DMS79 (cell line): ENCODE measurements at places on chromosomes 11 and 22.

GRCh38 chr11:114237321-114238280, 58.6 kb upstream of the NNMT start:
- no peak for DNase-seq

GRCh38 chr22:30261134-30261533, 5.5 kb downstream of the OSM start:
- no peak for DNase-seq

GRCh38 chr11:63844836-63845235, 5.9 kb downstream of the MARK2 start:
- DNase-seq = no peak

GRCh38 chr22:25219948-25220442, 556 bp downstream of the CRYBB2 start:
- no peak for DNase-seq

DNA sequence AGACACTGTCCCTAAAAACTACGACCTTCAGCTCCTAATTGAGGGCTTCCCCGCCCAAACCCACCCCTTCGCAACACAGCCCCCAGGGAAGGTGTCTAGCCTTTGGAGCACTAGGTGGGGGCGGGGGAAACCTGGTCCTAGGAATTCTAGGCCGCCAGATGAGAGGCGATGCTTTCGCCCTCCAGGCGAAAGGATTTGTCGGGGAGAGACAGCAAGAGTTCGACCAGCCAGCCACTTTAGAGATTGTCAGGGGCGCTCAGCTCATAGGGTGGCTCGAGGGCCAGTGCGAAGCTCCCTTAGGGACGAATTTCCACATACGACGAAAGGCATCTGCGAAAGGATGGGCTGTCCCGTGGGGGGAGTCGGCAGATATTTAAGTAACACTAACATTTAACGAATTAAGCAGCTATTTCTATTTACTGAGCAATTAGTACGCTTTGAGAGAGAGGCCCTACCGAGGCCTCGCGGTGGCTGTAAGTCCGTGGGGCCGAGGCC, 5.3 kb downstream of the CD248 start:
- DNase-seq = no peak

DNA sequence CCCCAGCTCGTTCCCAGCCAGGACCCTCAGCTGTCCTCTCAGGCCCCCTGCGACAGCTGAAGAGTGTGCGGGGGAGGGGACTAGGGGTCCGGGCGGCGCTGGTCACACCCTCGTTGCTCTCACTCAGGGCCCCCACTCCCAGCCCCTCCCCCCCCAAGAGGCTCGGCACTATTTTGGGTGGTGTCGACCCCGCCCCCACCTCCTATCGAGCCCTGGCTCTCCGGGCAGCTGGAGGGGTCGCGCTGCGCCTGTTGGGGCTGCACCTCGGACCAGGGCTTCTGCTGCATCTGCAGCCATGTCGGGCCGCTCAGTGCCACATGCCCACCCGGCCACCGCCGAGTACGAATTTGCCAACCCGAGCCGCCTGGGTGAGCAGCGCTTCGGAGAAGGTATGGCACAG, at the start of gene HSPB2:
TSS of gene HSPB2 (plus strand) at position 200 of the 400 bp plus-strand sequence. CDS start at position 296, 96 bp downstream.
- DNase-seq = no peak

- DNase-seq = no peak
Measured at GRCh38 chr11:32729976-32730375, 64.5 kb downstream of the CCDC73 start.

DNA sequence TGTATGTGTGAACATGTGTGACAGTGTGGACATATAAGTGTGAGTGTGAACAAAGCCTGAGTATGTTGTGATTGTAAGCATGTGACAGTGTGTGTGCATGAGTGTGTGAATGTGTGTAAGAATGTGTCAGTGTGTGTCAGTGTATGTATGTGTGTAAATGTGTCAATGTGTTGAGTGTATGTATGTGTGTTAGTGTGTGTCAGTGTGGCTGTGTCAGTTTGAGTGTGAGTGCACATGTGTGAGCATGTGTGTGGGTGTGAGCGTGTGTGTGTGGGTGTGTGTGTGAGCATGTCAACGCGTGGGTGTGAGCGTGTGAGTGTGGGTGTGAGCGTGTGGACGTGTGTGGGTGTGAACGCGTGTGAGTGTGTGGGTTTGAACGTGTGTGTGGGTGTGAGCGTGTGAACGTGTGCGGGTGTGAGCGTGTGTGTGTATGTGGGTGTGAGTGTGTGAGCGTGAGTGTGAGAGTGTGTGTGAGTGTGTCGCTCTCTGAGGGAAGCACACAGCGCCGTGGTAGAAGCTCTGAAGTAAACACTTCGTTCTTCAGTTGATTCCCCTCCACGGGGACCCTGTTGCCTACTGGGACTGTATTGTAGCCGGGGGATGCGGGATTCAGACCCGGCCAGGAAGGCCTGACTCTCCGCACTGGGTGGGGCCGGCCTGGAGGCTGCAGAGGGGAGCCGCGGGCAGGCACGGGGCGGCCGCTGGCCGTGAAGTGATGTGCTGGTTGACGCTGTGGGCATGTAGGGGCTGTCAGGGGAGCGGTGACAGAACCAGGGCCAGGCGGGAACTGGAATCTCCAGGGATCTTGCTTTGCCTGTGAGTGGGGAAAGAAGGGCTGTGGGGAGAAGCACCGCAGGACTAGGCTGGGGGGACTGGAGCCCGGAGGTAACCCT, 21.1 kb downstream of the RPS6KA4 start:
- no peak for DNase-seq

DNA sequence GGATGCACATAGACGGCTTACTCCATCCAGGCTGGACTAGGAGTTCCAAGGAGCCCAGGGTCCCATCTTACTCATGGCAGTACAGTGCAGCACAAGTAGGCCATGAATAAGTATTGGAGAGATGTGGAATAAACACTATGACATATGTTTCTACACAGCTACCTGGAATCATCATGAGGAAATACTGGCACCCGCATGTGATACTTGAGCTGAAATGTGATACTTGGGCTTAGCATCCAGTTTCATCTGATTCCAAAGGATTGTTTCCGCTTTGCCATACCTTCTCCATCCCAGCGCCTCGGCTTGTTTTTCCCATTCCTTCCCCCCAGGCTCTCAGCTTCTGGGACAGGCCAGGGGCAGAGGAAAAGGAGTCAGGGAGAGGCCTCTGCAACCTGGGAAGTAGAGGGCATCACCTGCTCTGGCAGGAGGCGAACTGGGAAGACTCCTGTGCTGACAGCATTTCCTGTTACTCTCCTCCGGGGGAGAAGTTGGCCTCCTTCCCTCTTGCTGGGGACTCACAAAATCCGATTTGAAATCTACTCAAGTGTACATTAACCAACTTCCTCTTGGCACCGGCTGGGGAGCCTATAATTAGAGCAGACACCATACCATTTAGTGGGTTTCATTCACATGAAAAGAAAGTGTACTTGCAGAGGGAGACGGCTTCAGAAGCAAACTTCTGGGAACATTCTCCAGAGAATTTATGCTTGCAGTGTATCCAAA, 187.8 kb downstream of the MIAT start:
- DNase-seq = no peak

DNA sequence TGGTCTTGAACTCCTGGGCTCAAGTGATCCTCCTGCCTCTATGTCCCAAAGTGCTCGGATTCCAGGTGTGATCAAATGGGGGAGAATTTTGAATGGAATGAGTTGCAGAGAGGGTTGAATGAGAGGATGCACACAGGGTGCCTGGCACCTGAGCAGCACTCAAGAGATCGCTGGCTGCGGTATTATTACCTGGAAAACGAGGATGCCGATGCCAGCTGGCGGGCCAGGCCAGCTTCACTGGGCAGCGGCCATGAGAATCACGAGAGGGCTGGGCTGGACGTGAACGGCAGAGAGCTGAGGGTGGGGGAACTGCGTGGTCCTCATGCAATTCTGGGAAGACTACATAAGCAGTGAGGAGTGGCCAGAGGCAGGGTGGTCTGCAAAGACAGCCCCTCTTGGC, 2.9 kb downstream of the MGAT3 start:
- no peak for DNase-seq

DNA sequence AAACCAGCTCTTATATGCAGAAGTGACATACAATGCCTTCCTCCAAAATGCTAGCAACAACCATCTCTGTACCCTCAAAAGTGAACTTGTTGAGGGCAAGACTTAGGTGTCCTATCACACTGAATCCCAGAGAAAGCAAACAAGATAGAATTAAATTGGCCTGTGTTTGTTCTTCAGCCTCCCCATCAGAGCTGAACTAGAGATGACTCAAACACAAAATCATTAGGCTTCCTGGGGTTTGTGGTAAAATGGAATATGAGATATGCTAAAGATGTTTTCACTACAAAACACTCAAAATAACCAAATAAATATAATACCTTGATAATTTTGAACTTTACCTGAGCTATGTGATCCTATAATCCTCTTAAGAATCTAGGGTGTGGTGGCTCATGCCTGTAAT, 31.6 kb downstream of the ZNF214 start:
- DNase-seq = no peak

DNA sequence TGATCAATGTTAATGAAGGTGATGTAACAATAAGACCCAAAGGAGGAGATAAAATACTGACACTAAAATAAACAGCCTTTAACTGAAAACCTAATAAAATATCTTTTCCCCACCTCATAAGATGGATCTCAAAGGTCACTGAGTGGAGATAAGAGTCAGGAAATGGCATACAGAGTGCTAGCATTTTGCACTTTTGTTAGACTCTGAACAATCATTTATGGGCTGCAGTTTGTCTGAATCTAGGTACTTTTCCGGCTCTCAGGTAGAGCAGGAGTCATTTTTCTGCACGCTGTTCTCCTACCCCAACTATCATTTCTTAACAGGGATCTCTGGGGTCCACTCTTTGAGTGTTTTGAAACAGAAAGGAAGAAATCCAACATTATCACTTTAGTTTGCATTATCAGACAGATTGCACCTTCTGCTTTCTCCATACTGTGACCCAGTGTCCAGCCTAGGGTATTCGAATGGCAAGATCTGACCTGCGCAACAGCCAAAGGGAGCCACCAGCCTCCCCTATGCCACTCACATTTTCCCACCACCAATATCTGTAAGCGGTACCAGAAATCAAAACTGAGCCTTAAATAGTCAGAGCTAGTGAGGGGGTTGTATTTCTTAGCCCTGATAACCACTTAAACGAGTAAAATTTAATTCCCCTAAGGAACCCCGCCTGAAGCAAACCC, 863 bp downstream of the SIAE start:
- no peak for DNase-seq

- no peak for DNase-seq
Measured at GRCh38 chr11:72625691-72626413, 48.4 kb downstream of the PDE2A start.

GRCh38 chr22:22697377-22698117, 53.1 kb downstream of the GGTLC2 start:
- DNase-seq = no peak

DNA sequence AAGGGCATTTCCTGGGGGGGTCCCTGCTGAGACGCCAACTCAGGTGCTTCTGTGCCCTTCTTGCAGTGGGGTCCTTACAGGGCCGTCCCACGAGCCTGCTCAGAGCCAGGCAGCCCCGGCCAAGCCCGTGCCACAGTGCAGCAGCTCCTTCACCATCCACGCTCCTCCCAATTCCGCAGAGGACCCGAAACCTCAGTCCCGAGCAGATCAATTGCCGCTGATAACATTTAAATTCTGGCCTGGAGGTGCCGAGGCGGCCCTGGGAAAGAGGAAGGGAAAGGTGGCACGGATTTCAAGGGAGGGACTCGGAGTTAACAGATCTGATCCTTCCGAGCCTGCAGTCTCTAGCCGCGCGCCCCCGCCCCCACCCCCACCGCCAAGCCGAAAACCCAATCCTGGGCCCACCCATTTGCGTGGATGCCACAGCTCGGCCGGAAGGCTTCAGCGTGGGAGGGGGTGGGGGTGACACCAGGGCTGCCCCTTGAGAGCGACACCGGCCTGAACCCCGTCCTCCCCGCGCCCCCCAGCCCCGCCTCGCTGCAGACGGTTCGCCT, 32.3 kb upstream of the JAM3 start:
- DNase-seq = no peak

GRCh38 chr11:86463120-86463519, 88.4 kb downstream of the CCDC81 start:
- no peak for DNase-seq

DNA sequence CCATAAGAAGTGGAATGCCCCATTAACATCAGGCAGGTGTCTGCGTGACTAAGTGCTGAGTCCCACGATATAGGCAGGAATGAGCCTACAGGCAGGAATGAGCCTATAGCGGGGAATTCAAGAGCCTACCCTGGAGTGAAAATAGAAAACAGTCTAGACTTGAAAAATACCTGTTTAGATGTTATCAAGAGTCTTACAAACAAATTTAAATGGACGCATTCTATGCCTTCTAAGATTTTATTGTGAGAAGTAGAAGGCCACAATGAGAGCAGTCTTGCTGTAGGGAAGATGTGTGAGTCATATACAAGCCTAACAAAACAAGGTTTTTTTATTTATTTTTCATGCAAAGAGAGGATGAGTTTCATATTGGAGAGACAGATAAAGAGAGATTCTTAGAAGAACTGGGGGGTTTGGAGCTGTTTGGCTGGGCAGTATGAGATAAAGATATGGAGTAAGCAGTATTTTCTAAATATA, 200.8 kb upstream of the ZC3H12C start:
- DNase-seq = peak; percentile 50

GRCh38 chr11:102110761-102111010, 439 bp downstream of the YAP1 start:
- DNase-seq = no peak

DNA sequence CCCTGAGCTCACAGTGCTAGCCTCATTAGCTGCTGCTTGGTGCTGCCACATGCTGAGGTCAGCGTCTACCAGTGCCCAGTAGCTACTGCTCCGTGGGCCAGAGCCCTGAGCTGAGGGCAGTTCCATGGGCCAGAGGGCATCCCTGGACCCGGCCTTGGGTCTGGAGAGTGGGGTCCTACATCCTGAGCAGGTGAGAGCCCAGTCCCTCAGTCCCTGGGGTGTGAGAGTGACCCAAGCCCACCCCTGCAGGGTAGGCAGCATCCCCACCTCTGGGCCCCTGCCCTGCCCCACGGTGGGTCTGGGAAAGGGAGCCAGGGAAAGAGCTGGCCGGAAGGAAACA, 9.8 kb downstream of the LMNTD2 start:
- no peak for DNase-seq

GRCh38 chr22:39301926-39302325, 17.5 kb downstream of the RPL3 start:
- no peak for DNase-seq

DNA sequence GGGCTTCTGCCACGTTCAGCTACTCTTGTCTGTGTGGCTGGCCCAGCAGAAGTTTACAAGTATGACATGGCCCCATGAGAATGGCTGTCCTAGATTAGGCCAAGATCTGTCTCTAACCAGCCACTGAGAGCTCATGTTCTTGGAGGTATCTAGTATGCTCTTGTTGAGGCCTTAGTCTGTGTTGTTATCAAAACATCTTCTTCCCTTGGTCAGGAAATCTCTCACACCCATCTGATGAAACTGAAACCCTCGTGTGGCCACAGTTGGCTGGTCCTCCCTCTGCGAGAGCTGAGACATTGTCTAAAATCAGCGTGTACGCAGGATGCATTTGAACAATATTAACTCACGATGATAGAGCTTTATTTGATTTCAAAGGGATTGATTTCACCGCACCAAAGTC, 109.0 kb upstream of the NNMT start:
- DNase-seq = no peak
